Retinal pigment epithelial cell (primary cell): ENCODE measurements at places on chromosomes 2 and 18.
A peak's percentile ranks its signal among the peaks of the same experiment; 100 is the strongest.

DNA sequence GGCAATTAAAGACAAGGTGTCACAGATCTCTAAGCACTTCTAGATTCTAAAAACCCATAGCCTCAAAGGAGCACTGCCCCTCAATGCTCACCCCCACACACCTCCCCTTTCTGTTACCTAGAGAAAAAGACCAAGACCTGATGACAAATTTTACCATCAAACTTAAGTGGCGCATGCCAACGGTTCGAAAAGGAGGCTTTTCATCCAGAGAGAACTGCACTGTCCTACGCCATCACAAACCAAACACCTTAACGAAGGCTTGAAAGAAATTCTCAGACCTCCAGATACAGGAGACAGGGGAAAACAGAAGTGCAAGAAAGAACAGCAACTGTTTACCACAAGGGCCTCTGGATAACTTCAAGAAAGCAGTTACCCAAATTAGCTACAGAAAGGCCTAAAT lies 2.0 kb upstream of the ZC3H6 start:
- DNase-seq, result no peak

DNA sequence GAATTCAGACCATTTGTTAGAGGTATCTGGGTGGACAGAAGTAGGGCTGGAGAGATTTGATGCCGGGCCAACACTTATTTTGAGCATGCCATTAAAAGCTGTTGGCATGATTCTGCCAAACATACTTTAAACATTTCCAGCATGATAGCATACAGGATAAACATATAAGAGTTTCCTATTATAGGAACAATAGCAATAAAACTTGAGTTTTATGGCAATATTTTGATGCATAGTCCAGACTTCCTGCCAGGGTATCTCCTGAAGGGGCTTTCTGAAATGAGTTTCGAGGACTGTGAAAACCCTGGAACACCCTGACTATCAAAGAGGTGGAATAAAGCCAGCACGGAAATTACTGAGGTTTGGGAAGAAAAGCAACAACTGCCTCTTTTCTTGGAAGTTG lies 1398.0 kb upstream of the NXPH2 start:
- peak; percentile 58 for DNase-seq

- DNase-seq, result no peak
These were observed 44.5 kb downstream of the GREB1 start for GRCh38 chr2:11578081-11578948.

GRCh38 chr18:63909870-63910269 lies 2.1 kb downstream of the SERPINB10 start:
- DNase-seq, result no peak

- no peak for DNase-seq
These were observed 1.9 kb downstream of the TCF23 start for GRCh38 chr2:27150639-27151230.

DNA sequence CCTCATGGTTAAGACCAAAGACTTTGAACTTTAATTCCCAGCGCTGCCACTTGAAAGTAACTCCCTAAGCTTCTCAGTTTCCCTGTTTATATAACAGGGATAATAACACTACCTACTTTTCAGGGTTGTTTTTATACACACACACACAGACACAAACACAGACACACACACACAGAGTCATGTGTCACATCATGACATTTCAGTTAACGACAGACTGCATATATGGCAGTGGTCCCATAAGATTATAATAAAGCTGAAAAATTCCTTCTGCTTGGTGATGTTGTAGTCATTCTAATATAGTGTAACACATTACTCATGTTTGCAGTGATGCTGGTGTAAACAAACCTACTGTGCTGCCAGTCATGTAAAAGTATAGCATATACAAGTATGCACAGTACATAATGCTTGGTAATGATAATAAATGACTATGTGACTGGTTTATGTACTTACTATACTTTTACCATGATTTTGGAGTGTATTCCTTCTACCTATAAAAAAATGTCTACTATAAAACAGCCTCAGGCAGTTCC lies 89.2 kb upstream of the ITGA4 start:
- no peak for DNase-seq

GRCh38 chr2:10094271-10094814 lies 14.1 kb upstream of the CYS1 start:
- no peak for DNase-seq

- no peak for DNase-seq
These were observed 209.3 kb downstream of the SLC4A3 start for GRCh38 chr2:219836647-219837177.

- no peak for DNase-seq
These were observed 797 bp downstream of the TXNL4A start for GRCh38 chr18:79987566-79987965.

DNA sequence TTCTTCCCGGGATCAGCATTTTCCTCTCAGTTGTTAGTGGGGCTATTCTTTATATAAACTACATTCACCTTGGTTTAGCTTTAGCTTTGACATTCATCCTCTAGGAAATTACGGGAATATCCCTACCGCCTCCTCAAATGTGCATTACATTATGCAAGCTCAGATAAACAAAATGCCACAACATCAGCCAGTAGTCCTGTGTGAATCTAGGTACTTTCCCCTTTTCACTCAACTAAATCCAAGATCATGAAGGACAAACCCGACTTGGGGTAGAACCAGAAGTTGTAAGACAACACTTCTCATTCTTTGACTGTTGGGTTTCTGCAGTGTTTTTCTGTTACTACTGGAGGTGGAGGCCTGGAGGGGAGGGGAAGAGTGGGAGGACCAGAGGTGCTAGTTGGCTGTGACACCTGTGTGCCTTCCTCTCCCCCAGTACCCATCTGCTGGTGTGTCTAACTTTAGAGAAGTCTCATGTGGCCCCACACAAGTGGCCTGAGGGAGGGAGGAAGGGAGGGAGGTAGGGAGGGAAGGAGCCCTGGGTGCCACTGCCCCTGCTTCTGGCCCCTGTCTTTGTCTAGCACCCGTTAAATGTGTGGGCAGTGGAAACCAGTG lies 84.8 kb upstream of the BCL2L11 start:
- DNase-seq, result no peak

DNA sequence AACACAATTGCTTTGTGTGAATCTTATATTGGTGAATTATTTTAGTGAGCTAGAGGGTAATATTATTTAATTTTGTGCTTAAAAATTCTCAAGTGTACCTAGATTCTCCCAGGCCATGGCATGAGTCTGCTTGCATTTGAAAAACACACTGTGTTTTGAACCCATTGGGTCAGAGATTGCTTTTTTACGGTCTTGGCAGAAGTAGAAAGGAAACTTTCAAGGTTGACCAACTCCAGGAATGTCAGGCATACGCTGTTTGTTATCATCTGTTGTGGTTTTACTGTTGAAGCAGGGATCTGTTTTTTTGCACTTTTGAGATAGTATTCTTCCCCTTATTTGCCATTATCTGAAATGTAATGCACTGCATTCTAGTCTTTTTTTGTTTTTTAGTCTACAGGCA lies 377.4 kb downstream of the RPRM start:
- DNase-seq, result peak; percentile 2

DNA sequence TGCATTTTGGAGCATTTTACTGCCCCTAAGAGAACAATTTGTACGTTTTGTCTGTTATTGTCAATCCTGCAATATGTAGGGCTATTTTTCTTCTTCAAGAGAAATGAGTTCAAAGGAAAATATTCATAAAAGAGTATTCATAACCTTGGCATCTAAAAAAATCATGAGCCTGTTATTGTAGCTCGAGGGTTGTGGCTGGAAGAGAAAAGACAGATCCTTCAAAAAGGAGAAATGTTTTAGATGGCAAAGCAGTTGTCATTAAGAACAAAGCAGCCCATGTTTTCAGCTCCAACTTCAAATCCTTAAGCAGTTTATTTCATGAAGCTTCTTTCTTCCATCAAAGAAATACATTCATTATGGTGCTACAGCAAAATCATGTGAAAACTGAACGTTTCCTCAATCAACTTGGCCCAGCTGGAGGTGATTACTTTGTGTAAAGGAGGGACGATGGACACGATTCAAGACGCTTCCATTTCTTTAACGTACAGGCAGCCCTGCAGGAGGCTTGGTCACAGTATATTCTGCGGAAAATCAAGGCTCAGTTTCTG lies 31.4 kb downstream of the QPCT start:
- no peak for DNase-seq

- DNase-seq, result no peak
These were observed 28.3 kb upstream of the UBE2E3 start for GRCh38 chr2:180952082-180952481.

DNA sequence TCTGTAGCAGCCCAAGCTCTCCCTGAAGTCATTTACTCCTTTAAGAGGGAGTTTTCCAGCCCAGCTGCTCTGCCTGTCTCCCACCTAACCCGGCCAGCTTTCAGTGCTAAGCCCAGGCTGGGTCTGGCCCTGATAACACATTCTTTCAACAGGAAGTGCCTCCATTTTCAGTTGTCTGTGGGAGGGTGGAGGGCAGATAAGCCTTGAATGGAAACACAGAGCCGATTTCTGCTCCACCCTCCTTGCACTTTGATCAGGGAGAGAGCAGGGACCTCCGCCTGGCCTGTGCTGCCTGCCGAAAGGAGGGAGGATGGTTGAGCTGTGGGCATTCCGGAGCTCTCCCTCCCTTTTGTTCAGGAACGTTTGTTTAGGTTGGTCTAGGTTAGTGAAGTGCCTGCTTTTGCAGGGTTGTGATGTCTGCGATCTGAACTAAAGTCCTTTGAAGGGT lies 24.8 kb downstream of the GATA6 start:
- no peak for DNase-seq

- DNase-seq, result peak; percentile 57
These were observed 32.4 kb upstream of the VIT start for GRCh38 chr2:36663851-36664695.

GRCh38 chr2:144131042-144131441 lies 388.9 kb downstream of the ZEB2 start:
- DNase-seq, result no peak

- no peak for DNase-seq
These were observed 613.5 kb downstream of the MBD2 start for GRCh38 chr18:53610957-53611356.

GRCh38 chr2:158359846-158360245 lies 96.7 kb downstream of the CCDC148 start:
- no peak for DNase-seq

- DNase-seq, result no peak
These were observed 118.8 kb upstream of the CYP1B1 start for GRCh38 chr2:38194751-38195150.

GRCh38 chr2:19369341-19369955 lies 11.0 kb upstream of the OSR1 start:
- DNase-seq, result no peak

GRCh38 chr2:141038341-141038740 lies 1092.5 kb downstream of the LRP1B start:
- no peak for DNase-seq

DNA sequence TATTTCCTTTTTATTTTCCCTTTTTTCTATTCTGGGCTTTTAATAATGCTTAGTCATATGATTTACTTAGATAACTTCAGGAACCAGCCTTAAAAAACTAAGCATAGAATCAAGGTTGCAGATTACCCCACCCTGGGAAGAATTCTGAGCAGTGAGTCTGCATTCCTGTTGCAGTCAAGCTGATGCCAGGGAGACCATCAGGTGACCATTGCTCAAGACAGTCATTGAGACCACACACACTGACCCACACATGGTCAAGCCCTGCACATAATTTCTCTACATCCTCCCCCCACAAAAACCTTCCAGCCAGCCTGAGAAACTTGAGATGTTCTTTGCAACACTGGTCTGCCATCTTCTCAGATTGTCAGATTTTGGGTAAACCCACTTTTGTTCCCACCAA lies 83.9 kb downstream of the SH3YL1 start:
- DNase-seq, result no peak

DNA sequence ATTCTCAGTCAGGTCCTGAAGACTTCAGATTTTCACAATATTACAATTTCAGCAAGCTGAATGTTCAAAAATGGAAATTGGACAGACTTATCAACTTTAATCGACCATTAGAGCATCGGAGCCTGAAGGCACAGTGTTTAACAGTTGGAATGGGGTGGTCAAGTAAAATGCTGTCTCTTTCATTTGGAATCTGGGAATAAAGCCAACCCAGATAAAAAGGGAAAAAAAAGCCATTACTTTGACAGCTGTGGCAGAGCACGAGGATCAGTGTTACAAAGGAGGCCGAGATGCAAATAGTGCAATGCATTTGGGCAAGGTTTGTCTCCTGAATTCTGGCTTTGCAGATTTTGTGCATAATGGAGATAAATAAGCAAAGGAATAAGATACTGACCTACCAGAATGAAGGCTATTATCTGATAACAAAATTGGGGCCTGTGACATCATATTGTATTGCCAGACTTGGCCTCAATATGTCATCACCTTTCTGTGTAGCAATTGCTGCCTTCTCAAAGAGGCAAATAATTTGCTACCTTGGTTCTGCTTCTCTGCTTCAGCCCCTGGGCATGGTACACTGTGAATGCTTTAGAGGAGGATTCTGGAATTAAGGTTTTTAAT lies 277.5 kb upstream of the KLHL29 start:
- DNase-seq, result no peak

DNA sequence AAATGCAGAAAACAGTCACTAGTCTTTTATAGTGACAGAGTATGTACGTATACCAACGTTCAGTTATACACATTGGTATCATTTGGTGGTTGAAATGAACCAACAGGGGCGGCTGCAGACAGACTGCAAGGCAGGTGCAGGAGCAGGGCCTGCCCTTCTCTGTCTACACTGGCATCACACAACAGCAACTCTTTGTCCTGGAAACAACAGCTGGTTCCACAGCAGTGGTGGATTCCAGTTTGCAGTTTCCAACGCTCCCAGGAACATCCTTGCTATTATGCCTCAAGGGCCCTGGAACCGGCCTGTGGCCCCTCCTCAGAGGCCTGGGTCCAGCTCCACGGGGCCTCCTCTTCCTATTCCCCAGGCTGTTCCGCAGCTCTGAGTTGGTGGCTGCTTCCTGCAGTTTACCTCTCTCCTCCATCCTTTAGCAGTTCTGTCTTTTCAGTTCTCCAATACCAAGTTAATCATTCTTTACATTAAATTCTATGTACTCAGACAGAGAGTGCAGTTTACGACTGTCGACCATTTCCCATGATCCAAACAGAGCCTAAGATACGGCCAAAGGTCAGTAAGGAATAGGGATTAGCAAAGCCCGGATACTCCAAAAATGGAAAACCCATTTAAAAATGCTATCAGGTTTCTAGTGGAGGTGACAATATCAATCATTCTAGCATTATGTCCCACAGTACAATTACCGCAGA lies 87.8 kb downstream of the NOL10 start:
- DNase-seq, result no peak

DNA sequence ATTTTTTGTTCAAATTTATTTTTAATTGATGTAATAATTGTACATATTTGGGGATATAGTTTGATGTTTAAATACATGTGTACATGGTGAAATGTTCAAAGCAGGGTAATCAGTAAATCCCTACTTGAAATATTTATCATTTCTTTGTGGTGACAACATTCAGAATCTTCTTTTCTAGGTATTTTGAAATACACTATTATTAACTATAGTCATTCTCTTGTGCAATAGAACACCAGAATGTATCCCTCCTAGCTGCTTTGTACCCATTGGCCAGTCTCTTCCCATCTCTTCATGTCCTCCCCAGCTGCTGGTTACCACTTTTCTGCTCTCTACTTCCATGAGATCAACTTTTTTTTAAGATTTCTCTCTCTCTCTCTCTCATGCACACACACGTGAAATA lies 126.5 kb downstream of the ZNF407 start:
- DNase-seq, result no peak

- DNase-seq, result no peak
These were observed 28.1 kb upstream of the PTPN2 start for GRCh38 chr18:12911929-12912703.

- DNase-seq, result no peak
These were observed 391.5 kb upstream of the KCNJ3 start for GRCh38 chr2:154307007-154307406.

GRCh38 chr18:79533591-79533990 lies 137.9 kb downstream of the NFATC1 start:
- DNase-seq, result no peak
